A673 (cell line): ENCODE measurements at places on chromosomes 11 and 22. TPM values are rescaled to one million over a fixed set of nuclear protein-coding genes. Genes with fewer than 3 reads are reported as not detected.
A peak's percentile ranks its signal among the peaks of the same experiment; 100 is the strongest.

DNA sequence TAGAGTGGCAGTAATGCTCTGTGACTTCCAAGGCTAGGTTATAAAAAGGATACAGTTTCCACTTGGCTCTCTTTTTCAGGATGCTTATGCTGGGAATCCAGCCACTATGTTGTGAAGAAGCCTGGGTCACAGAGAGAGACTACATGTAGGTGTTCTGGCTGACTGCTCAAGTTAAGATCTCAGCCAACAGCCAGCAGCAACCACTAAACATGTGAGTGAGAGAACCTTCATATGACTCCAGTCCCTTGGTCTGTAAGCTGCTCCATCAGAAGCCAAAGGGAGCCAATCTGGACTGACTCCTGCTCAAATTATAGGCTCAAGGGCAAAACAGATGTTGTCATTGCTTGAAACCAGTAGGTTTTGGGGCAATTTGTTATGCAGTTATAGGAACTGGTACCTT is 162.7 kb downstream of the MAML2 start:
- H3K27ac ChIP-seq = no peak overlapping the region
- no peaks in the 10 kb centered on the region for H3K36me3 ChIP-seq
- no peak overlapping the region for H3K4me3 ChIP-seq
- no peaks in the 10 kb centered on the region for H3K4me1 ChIP-seq
- DNase-seq = no peak

GRCh38 chr11:41201156-41201555 is 258.3 kb downstream of the LRRC4C start:
- H3K4me1 ChIP-seq = no peaks in the 10 kb centered on the region
- no peak overlapping the region for H3K4me3 ChIP-seq
- peak; percentile 86 for DNase-seq
- no peak overlapping the region for H3K27ac ChIP-seq
- H3K36me3 ChIP-seq = no peaks in the 10 kb centered on the region

DNA sequence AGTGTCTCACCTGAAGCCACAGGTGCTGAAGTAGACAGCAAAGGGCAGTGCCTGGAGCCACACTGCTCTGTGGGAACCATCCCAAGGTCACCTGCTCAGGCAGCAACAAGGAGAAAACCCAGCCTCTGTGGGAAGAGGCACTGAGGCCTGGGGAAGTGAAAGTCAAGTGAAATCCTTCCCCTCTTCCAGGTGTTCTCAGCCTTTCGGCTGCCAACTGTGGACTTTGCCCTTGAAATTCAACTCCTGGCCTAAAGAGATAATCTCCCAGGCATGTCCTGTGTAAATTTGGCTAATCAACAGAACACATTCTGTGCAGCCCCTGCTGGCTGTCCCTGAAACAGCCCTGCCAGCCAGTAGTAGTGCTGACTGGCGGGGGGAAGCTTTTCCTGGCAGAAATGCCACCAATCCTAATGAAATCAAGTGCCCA is 112.1 kb downstream of the RPL27A start:
- no peak overlapping the region for H3K4me3 ChIP-seq
- H3K4me1 ChIP-seq = no peaks in the 10 kb centered on the region
- no peaks in the 10 kb centered on the region for H3K36me3 ChIP-seq
- no peaks in the 10 kb centered on the region for H3K27me3 ChIP-seq
- H3K27ac ChIP-seq = no peak overlapping the region

GRCh38 chr11:117544130-117544800 is 216.6 kb downstream of the CEP164 start:
- no peak overlapping the region for H3K4me3 ChIP-seq
- H3K4me1 ChIP-seq = peaks cover 13% of the 10 kb centered on the region

The DGCR6 gene
- total RNA-seq = 2.7 and 4.4 TPM in 2 replicates

The DGCR6L gene
- 50.7 and 59.7 TPM in 2 replicates for total RNA-seq
